ENCODE measurements at places on chromosomes 12 and 14. TPM values are rescaled to one million over a fixed set of nuclear protein-coding genes. Genes with fewer than 3 reads are reported as not detected.

TCP11L2 gene
- 30.0 TPM for total RNA-seq

CYP27B1 gene
- 0.97 TPM for total RNA-seq

SERPINA3 gene
- not detected for total RNA-seq

RASSF9 gene
- total RNA-seq, result 0.32 TPM

All from fibroblast of villous mesenchyme (primary cell).